ENCODE measurements at places on chromosomes 11 and 22.

DNA sequence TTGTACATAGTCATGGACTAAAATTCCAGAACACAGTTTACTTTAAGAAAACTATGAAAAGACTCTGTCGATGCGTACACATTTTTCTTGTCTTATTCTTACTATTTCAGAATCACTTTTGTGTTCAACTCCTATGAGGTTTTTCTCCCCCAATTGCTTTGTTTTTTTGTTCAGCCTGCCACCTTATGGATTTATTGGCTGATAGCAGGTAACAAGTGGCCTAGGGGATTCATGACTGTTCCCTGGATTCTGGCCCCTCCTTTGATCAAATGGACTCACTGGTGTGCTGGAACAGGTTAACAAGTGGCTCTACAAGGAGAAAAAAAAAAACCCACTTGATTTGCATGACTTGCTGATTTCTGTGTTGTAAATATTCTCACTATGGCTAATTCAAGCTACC, 10.6 kb downstream of the MMP20 start:
- no peak for DNase-seq

DNA sequence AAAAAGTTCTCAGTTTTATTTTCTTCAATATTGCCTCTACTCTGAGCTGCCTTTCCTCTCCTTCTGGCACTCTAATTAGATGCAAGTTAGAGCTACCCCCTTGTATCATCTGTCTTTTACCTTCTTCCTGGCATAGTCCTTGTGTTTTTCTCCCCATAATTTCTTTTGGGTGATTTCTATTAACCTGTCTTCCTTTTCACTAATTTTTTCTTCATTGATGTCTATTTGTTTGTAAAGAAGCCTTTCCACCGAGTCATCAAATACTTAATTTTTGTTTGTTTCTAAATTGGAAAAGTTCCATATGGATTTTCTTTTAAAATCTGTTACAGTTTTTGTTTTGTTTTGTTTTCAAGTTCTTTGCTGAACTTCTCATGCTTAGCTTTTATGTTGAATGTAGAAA, 558.1 kb downstream of the TBC1D22A start:
- DNase-seq = no peak

- peak; percentile 41 for DNase-seq
These were observed 23.3 kb downstream of the LINC01488 start for GRCh38 chr11:69504576-69505335.

GRCh38 chr11:121961321-121961801, 154.7 kb downstream of the BLID start:
- no peak for DNase-seq

GRCh38 chr11:96155627-96156378, 187.2 kb downstream of the MAML2 start:
- DNase-seq = peak; percentile 86

GRCh38 chr22:21077884-21078508, 32.2 kb downstream of the LRRC74B start:
- DNase-seq = no peak

DNA sequence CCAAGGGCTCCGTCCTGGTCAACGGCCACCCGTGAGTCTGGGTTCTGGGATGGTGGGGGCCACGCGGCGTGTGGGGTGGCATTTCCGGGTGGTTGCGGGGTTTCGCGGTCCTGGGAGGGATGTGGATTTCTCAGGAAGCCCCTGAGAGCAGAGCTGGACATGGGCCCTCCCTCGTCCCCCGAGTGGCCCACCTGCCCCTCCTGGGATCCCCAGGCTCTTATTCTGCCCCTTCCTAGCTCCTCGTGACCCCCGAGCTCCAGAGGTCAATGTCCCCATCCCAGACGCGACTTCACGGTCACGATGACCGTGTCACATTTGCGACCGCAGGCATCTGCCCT, 4.4 kb downstream of the MUC5AC start:
- DNase-seq = peak; percentile 60

DNA sequence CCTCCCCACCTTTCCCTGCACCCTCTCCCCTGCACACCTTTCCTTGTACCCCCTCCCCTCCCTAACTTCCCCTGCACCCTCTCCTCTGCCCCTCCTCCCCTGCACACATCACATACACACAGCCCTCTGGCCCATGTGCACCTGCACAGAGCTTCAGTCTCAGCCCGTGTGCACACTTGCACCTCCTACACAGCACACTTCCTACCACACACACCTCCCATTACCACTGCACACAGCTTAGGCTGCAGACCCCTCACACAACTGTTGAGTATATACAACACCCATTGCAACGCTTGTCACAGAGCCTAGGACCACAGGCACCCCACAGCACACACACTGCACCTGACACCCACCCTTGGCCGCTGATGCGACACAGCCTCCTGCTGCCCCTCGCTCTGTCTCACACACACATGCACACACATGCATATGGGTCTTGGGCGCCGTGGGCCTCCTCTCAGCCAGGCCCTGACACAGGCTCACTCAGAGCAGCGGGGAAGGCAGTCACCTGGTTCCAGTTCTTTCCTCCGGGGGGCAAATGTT, 411 bp downstream of the SIGIRR start:
- peak; percentile 53 for DNase-seq

GRCh38 chr11:44427432-44427831, 117.5 kb upstream of the ALX4 start:
- no peak for DNase-seq

DNA sequence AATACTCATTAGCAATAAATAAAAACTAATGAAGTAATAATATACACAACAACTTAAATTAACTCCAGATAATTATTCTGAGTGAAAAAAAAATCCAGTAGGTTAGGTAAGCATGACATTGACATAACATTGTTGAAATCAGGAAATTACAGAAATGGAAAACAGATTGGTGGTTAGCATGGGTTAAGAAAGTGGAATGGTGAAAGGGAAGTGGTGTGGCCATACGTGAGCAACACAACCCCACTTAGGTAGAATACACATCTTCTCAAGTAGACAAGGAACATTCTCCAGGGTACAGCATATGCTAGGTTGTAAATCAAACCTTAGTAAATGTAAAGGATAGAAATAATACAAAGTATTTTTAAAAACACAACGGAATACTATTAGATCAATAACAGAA, 30.2 kb upstream of the CLTCL1 start:
- DNase-seq = no peak

DNA sequence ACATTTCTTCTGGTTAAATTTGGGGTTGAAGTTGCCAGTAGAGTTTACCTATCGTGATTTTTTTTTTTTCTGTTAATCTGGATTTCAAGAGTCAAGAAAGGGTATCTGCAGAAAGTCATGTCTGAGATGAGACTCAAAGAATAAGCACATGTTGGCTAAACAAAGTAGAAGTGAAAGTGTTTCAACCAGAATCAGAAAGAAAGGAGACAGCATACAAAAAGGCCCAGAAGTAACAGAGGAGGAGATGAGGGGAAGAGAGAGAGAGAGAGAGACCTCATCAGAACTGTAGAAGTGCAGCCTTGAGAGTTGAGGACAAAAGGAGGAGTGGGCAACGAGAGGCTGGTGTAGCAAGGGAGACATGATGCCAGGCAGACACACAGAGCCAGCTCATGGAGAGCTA, 54.9 kb downstream of the SVIP start:
- no peak for DNase-seq

- no peak for DNase-seq
These were observed 48.6 kb downstream of the FLRT1 start for GRCh38 chr11:64084146-64084950.

DNA sequence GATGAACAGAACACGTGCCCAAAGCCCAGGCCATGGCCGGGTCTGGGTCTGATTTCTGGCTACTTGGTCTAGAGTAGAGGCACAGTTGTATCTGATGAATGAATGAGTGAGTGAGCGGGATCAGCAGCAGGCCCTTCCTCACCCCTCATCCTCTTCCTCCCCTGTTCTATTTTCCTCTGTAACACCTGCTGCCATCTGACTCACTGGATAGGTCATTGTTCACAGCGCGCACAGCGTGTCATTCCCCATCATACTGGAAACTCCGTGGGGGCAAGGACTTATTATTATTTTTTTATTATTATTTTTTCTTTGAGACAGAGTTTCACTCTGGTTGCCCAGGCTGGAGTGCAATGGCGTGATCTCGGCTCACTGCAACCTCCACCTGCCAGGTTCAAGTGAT, 13.9 kb downstream of the NCF4 start:
- DNase-seq = no peak

DNA sequence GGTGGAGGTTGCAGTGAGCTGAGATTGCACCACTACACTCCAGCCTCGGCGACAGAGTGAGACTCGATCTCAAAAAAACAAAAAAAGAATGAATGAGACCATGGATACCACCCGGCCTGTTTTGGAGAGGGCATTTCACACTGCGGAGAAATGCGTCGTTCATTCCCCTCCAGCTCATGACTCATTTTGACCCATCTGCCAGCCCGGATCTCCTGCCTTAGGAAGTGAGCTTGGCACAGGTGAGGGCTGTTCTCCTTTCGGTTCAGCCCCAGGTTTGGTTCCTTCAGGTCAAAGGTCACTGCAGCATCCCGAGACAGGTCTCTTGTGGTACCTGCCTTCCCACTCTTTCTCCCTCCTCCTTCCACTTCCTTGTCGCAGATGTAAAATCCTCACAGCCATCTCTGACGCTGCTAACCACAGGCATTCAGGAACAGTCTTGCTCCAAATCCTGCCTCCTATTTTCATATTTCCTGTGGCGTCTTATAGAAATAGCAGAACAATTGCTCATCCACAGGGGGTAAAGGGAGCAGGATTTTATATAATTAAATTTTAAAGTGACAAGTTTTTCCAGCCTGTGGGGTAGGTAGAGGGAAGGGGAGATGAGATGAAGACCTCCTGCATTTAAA, 517.9 kb downstream of the NTM start:
- no peak for DNase-seq

GRCh38 chr22:49972163-49973017, 11.8 kb downstream of the PIM3 start:
- DNase-seq = peak; percentile 73

- no peak for DNase-seq
These were observed 195.3 kb downstream of the BRD1 start for GRCh38 chr22:49632199-49633009.

DNA sequence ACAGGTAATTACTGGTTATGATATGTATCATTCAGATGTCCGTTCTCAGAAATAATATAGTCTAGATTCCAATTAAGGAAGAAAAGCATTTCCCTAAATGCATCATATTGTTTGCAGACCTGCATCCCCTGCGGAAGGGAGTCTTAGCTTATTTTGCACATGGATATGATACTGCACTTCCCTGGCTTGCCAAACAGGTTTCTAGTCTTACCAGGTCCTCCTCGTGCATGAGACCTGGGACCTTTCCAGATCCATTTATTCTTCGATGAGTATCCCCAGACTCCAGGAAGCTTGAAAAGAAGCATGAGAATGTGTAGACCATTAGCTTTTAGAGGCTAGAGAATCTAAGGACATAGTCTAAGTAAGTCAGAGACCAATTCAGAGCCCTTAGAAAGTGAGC, 30.6 kb downstream of the CYB5R2 start:
- no peak for DNase-seq

DNA sequence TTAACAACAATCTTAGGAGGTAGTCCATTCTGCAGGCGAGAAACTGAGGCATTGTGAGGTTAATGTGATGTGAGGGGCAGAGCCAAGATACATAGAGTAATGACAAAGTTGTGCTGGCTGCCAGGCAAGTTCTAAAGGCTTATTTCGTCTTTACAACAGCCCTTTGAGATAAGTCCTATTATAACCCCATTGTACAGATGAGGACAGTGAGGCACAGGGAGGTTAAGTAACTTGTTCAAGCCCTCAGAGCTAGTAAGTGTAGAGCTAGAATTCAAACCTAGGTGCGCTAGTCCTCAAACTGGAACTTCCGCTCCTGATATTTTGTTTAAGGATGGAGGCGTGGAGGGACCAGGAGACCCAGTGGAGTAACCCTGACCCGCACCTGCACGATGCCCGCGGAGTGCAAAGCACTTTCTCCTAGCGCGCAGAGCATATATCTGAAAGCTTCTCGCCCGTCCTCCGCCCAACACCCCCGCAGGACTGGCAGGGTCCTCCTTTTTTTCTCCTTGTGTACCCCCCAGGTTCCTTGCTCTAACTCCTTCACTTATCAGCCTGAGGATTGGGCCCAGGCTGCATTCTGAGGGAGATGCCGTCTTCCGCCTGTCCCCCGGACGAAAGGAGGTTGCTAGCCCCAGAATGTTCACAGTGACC, 4.9 kb upstream of the FLI1 start:
- no peak for DNase-seq

- DNase-seq = no peak
These were observed 98.8 kb downstream of the SNX19 start for GRCh38 chr11:130817330-130817944.

GRCh38 chr11:115505175-115505574, 960 bp upstream of the CADM1 start:
- DNase-seq = no peak

DNA sequence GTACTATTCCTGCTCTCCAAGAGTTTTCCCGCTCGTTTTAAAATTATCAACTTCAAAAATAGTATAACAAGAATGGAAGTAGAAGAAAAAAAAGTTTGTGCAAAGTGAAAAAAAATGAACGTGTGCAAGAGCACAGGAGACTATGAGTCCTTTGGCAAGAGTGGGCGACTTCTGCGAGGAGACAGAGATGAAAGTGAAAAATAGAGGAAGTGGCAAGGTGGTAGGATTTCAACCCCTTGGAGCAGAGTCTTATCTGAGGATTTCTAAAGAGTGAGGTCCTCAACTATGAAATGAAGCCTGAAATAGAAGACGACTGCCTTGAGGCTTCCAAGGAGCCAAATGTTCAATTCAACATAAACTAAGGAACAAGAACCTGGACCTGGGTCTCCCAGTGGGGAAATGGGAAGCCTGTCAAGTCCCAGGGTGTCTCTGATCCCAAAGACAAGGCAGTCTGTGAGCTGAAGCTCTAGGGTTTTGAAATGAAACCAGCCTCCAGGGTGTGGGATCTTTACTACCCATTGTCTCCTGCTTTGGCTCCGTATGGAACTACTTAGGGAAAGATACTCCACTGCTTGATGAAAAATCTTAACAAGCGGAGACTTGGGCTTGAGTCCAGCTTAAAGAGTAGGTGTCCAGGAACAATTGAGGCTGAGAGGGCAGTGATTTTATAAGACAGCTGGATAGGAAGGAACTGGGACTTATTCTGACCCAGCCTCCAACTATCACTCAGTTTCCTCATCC, 4.8 kb downstream of the P4HA3 start:
- no peak for DNase-seq

DNA sequence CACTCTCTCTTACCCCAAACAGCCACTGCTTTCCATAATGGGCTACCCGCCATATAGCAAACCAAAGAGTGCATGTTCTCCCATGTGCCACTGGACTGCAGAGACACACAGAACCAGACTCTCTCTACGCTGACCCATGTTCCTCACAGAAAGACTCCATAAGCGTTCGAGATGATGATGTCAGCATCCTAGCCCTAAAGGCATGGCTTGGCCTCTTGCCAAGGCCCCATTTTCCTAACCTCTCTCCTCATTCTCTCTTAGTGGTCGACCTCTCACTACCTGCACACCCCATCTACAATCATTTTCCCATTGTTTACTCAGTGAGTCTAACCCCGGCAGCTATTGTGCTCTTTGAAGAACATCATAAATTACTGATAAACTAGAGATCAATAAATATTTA, 4.9 kb downstream of the NDUFC2 start:
- DNase-seq = no peak

GRCh38 chr11:63680834-63681320, 423 bp upstream of the RTN3 start:
- DNase-seq = no peak
